ENCODE measurements at places on chromosomes 6 and 20.

GRCh38 chr6:22756365-22756764 is 187.0 kb downstream of the HDGFL1 start:
- no peak for DNase-seq

DNA sequence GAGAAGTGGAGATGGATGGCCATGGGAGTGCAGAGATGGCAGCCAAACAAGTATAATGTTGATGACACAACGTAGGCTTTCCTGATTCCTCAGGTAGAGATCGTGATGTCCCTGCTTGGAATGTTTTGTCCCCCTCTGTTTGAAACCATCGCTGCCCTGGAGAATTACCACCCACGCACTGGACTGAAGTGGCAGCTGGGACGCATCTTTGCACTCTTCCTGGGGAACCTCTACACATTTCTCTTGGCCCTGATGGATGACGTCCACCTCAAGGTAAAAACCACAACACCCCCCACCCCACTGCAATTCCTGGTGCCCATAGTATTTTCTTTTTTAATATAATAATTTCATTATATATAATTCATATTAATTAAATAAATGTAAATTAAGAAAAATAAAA is 42.1 kb upstream of the NOP56 start:
- no peak for DNase-seq

DNA sequence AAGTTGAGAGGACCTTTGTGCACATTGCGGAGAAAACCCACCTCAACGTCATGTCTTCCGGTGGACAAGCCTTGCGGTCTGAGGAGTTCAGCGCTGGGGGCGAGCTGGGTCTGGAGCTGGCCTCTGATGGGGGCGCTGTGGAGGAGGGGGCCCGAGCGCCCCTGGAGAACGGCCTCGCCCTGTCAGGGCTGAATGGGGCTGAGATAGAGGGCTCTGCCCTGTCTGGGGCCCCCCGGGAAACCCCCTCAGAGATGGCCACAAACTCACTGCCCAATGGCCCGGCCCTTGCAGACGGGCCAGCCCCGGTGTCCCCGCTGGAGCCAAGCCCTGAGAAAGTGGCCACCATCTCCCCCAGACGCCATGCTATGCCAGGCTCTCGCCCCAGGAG is 14.6 kb upstream of the SLC22A7 start:
- no peak for DNase-seq

DNA sequence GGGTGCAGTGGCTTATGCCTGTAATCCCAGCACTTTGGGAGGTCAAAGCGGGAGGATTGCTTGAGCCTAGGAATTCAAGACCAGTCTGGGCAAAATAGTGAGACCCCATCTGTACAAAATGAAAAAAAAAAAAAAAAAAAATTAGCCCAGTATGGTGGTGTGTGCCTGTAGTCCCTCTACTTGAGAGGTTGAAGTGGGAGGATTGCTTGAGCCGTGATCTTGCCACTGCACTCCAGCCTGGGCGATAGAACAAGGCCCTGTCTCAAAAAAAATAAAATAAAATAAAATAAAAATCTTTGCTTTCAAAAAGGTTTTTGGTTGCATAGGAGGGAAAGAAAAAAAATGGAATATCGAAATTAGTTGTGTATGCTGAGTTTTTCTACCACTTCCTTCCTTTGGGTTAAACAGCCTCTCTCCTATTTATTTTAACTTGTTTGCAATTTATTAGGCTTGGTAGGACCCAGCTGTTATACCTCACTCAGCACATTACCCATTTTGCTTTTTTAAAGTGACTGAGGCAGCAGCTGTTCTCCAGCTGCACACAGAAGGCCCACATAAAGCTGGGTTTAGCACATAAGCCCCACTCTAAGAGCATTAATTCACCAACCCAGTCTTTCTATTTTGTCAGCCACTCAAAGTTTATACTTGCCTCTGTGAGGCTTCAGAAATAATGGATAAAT is 152.3 kb downstream of the ZFAND3 start:
- DNase-seq = no peak

- no peak for DNase-seq
These were observed 3.9 kb upstream of the BPIFA2 start for GRCh38 chr20:33163856-33164762.

- DNase-seq = no peak
These were observed 704.2 kb upstream of the CITED2 start for GRCh38 chr6:140078561-140079125.

GRCh38 chr6:90241229-90241880 is 55.3 kb downstream of the BACH2 start:
- no peak for DNase-seq

- DNase-seq = no peak
These were observed 5.6 kb downstream of the IL22RA2 start for GRCh38 chr6:137167702-137168377.

- no peak for DNase-seq
These were observed 8.9 kb downstream of the SLC16A10 start for GRCh38 chr6:111096246-111096645.

GRCh38 chr6:37150314-37150713 is 19.6 kb upstream of the PIM1 start:
- no peak for DNase-seq

DNA sequence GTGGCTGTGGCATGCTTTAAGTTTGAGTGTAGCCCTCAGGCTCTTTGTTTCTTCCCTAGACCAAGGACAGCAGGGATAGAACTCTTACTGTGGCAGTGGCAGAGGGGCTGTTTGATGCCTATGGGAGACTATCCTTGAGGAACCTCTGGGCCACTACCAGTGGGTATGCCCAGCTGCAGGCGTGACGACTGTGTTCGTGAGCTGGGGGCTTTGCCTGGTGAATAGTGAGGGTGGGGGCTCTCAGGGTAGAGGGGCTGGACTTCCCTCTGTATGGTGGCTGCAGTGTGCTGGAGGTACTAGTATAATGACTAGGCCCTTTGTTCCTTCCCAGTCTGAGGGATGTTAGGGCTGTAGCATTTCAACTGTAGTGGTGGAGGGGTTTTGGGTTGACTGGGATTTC is 1242.0 kb downstream of the KHDRBS2 start:
- no peak for DNase-seq

DNA sequence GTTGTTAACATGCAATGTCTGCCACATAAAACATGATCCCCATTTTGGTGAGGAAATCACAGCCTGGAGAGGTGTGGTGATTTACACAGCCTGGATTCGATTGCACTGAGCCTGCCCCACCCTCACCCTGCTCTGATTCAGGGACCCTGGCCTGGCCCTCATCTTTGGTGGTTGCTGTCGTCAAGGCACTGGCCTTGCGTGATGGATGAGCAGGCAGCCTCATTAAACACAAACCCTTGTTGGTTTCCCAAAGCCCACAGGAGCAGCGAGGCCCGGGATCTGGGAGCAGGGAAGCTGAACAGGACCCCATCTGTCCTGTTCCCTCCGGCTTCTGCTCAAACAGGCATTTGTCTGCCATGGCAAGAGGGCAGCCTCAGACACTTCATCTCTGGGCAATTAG is 70.8 kb downstream of the CHMP4B start:
- no peak for DNase-seq

GRCh38 chr6:6723361-6723760 is 134.8 kb downstream of the LY86 start:
- DNase-seq = no peak

DNA sequence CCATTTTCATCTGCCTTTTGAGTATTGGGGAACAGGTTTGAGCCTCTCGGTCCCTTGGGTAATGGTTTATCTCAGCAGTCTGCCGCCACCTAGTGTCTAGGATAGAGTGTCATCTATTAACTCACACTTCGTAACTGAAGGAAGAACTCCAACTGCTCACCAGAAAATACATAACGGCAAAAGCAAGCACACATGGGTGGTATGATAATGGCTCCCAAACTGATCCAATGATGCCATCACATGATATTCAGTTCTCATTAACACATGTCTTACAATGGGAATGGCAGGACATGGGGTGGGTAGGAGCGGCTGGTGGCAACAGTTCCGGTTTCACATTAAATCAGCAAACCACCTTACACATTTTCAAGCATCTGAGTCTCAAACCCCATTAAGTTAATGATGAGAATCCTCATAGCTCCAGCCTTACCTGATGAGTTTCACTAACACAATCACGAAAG is 110.7 kb upstream of the PHACTR1 start:
- DNase-seq = no peak

GRCh38 chr6:41937861-41938574 is 3.6 kb downstream of the CCND3 start:
- DNase-seq = no peak

GRCh38 chr6:33816911-33817310 is 13.1 kb upstream of the MLN start:
- no peak for DNase-seq

GRCh38 chr6:75762063-75762462 is 13.0 kb downstream of the MYO6 start:
- no peak for DNase-seq

GRCh38 chr6:166106076-166106686 is 61.5 kb downstream of the TBXT start:
- DNase-seq = peak; percentile 9

- DNase-seq = no peak
These were observed 41.6 kb downstream of the MRAP2 start for GRCh38 chr6:84074988-84075781.

GRCh38 chr6:81772741-81773140 is 20.3 kb upstream of the TENT5A start:
- DNase-seq = no peak

GRCh38 chr6:36129941-36130666 is at the start of gene MAPK13:
MAPK13 (plus strand) TSS chr6:36130513; CDS start chr6:36130583, 70 bp downstream.
- no peak for DNase-seq

DNA sequence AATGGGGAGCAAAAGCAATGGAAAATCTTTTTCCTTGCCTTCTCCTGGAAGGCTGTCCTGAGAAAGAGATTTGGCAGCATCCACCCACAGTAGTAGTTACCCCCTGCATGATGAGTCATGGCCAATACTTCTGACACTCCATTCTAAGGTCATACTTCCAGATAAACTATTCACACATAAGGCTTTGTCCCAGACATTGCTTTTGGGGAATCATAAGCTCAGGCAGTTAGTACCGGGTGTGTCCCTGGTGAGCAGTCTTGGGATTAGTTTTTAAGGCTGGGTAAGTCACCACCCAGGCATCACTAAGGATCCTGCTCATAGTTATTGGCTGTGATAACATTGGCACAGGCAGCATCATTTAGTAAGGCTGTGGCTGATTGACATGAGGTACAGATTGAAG is 160.6 kb upstream of the GGTLC1 start:
- no peak for DNase-seq

DNA sequence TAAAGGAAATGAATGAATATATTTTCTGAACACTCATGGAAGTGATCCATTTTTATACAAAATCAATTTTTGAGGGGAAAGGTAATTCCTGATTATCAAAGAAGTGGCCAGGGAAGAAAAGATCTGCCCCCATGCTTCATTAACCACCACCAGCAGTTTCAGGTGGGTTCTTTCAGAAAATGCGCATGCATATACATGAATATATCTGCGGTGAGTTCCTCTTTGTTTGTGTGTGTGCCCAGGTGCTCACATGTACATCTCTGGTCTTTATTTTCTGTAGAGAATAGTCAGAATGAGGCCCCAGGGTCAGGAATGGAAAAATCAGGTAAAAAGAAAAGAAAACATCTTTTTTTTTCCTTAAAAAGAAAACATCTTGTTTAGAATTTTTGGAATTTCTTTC is 88.4 kb downstream of the SGK1 start:
- DNase-seq = no peak

DNA sequence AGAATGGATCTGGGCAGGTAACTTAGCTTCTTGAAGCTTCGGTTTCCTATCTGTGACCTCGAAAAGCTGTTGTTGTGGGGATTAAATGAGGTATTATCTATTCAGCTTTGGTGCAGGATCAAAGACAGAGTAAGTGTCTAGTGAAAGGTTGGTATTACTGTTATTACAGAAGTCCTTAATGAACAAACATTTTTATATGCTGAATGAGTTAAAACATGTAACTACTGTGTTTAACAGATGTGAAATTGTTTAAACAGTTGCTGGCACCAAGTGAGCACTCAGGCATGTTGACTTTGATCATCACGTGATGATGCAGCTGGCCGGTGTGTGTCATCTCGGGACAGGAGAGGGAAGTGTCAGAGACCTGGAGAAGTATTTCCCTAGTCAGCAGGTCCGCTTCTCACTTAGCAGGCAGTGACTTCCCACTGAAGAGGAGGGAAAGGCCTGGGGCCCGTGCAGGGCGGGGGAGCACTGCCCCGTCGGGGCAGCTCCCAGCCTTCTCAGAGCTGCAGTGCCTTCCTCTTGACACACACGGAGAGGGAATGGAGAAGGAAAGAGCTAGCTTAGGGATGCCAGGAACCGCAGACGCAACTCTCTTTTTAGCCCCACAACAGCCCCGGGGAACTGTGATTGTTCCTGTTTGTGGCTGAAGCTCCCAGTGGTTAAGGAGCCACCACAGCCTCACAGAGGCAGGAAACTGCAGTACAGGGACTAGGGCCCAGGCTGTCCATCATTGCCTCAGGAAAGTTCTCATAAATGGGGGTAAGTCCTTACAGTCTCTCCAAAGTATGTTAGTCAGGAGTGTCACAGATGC is 18.0 kb downstream of the TUBB2A start:
- no peak for DNase-seq

DNA sequence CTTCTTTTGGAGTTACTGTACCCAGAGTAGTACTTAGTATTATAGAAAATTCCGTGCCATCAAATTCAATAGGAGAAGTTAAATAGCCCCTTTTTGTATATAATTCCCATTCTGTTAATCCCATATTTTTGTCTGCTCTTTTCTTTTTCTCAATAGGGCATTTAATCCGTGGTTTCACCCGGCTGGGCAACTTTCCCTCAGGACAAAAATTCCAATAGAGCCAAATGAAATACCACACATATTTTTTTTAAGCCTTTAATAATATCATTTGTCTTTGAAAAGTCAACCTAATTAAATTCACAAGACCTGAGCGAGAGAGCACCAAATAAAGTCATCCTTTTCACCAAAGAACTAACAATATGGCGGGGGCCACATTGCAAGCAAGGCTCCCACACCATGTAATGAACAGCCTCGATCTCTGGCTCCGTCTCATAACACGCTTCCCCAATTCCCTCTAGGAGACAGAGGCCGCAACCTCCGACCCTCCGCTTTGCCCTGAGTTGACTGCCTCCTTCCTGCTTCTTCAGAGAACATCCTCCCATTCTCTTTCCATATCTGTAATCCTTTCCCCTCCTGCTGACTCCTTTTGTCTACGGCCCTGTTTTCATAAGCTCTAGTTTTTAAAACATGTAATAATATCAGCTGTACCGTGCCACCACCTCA is 13.6 kb downstream of the NHSL1 start:
- DNase-seq = no peak

GRCh38 chr6:109071125-109071917 is 23.3 kb downstream of the SESN1 start:
- DNase-seq = no peak

DNA sequence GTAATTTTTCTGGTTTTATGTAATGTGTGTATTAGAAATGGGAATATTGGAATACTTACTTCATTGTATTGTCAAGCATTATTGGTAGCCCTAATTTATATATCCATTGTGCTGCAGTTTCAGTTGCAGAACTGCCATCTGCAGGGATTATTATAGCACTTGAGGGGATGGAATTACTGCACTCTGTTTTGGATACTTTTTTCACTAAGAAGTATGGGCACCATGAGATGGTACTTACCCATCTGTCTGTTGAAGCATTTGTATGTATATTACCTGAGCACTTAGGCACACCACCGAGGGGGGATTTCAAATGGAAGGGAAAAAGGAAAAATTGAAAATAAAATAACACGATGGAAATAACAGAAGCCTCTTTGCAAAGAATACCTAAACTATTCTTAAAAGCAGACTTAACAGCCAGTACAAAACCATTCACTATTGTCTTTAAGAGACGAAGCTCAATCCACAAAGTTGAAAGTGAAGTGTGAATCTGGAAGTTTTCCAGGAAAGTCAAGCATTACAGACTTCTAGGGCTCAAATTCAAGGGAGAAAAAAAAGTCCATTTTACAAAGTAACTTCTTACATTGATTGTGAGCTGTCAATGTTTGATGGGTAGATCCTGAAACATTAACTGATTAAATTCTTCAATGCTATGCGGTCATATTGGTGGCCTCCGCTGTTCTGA is 318.7 kb downstream of the SOX4 start:
- no peak for DNase-seq
